ENCODE measurements at places on chromosomes 12 and 14.

DNA sequence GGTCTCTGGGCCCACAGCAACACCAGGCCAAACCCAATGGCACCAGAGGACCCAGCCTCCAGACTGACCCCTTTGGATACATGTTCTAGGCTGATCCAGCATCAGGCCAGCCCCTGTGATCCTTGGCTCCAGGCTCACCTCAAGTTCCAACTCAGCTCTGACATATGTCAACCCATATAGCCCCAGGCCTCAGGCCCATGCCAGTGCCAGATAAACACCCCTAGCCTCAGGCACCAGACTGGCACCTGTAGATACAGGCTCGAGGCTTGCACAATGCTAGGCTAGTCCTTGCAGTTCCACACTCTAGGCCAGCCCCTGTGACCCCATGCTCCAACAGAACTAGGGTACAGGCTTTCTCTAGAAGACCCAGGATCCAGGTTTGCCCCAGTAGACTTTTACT lies 287.5 kb downstream of the KCNC2 start:
- no peak for DNase-seq

DNA sequence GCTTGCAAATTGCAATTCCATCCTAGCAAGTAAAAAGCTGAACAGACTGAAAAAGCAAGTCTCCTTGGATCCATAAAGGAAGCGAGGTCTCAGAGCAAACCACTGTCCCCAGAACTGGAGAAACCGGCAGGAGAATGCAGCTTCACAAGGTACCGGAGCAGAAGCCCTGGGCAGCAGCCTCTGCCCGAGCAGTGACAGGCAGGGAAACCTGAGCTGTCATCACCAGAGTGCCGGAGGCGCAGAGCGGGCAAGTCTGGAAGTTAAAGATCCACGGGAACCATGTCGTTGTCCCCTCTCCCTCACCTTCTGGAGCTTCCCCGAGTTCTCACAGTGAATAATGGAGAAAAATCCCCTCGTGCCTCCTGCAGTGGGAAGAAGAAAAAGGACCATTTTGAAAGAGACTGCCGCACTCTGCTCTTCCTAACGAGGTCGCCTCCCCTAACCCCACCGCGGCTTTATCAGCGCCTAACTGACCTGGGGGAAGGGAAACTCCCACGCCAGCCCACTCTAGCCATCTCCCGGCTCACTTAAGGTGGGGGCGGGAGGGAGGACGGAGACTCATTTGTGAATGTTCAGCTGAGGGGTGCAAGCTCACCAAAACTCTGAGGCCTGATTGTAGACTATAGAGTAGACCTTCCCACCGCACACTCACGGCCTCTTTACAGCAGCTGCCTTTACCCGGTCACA lies 27.8 kb downstream of the FBXL14 start:
- no peak for DNase-seq

DNA sequence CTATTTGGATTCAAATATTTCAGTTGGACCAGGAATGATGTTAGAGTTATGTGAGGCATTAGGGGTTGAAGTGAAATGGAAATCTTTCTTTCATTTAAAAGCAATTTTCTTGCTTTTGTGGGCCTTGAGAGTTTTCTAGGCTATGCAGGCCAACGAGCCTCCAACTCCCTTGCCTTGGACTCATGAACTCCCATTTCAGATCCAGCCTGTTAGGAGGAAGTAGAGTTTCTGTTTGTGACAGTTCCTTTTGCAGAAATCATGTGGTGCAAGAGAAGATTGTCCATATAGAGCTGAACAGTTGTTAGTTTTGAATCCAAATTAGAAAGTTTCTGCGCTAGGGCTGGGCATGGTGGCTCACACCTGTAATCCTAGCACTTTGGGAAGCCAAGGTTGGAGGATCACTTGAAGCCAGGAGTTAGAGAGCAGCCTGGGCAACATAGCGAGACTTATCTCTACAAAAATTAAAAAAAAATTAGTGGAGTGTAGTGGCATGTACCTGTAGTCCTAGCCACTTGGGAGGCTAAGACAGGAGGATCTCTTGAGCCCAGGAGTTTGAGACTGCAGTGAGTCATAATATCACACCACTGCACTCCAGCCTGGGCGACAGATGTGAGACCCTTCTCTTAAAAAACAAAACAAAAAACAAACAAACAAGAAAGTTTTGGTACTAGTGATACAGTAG lies 47.3 kb upstream of the MED13L start:
- no peak for DNase-seq

DNA sequence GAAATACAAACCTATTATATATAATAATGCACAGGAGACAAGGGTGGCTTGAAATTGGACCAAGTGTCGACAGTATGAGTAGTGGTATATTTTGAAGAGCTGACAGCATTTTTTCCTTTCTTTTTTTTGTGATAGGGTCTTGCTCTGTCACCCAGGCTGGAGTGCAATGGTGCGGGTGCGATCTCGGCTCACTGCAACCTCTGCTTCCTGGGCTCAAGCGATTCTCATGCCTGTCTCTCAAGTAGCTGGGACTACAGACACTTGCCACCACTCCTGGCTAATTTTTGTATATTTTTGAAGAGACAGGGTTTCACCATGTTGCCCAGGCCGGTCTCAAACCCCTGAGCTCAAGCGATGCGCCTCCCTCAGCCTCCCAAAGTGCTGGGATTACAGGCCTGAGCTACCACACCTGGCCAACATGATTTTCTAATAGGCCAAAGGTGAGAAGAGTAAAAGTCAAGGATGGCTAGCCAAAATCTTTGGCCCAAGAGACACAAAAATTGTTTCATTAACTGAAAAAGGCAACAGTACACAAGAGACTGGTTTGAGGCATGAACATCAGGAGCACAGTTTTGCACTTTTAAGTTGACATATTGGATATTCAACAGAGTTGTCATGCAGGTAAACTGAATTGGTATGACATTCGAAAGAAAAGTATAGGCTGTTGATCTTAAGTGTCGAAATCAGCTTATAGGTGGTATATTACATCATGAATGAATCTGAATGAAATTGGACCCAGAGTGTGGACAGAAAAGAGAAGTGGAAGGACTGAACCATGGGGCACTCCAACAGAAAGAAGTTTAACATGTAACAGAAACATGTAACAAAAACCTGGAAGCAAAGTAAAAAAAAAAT lies 12.5 kb downstream of the HNRNPC start:
- DNase-seq, result no peak

- no peak for DNase-seq
These were observed 27.6 kb downstream of the EML5 start for GRCh38 chr14:88765130-88765529.

DNA sequence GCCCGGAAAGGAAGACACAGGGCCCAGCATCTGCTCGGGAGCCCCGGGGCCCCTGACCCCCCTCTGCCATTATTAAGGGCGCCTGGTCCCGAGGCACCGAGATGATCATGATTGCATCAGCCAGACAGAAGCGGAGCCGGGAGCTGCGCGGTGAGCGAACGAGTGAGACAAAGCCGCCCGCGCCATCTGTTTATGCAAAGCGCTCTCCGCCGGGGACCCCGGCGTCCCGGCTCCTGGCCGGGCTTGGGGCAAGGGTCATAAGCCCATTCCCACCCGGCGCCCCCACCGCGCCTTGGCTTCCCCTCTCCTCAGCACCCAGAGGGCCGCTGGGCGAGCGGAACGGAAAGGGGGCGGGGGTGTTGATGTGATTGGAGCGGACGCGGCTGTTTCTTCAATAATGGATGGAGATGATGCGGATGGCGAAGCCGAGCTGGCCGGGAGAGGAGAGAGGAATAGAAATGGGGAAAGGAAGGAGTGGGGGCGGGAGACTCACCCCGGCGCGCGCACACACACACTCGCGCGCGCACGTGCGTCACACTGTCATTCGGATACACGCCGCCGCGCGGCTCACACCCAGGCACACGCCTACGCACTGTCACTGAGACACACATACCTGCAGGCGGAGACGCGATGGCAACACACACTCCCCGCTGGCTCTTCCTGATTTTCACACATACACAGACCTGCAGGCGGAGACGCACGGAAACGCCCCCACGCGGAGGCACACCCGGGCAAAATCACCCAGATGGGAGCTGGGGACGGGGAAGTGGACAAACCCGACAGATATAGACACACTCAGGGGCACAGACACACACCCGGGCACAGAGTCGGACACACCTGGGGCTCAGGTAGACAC lies 10.7 kb downstream of the STAC3 start:
- DNase-seq, result peak; percentile 79

DNA sequence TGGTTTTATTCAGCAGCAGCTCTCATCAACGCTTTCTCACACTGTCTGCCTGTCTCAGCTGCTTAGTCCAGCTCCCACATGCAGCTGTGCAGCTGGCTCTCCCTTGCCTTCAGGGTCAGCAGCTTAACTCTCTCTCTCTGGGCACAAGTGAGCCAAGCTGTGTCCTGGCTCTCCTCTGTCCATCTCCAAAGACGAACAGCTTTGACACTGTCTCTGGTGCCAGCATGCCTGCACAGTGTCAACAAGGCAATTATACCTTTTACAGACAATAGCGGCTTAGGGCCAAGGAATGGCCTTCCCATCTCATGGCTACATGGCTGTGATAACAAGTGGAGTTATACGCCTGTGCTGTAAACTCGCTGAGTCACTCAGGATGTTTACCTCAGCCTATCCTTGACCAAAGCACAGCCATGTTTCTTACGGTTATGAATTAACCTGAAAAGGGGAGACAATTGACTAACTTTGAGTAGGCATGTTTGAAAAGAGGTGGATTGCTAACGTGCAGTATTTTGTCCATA lies 38.4 kb upstream of the MANSC4 start:
- no peak for DNase-seq

- no peak for DNase-seq
These were observed 26.6 kb downstream of the ETV6 start for GRCh38 chr12:11676052-11676451.

GRCh38 chr12:127957001-127957660 lies 309.8 kb upstream of the TMEM132C start:
- no peak for DNase-seq

GRCh38 chr12:85872497-85873091 lies 1.5 kb upstream of the NTS start:
- no peak for DNase-seq

- no peak for DNase-seq
These were observed 390.7 kb downstream of the C12orf75 start for GRCh38 chr12:105721051-105721825.

GRCh38 chr12:21608196-21608595 lies 3.5 kb upstream of the GYS2 start:
- DNase-seq, result no peak

- DNase-seq, result no peak
These were observed 1291.6 kb downstream of the FSCB start for GRCh38 chr14:43215524-43215923.

GRCh38 chr14:69036757-69037506 lies 57.8 kb upstream of the ACTN1 start:
- DNase-seq, result no peak

DNA sequence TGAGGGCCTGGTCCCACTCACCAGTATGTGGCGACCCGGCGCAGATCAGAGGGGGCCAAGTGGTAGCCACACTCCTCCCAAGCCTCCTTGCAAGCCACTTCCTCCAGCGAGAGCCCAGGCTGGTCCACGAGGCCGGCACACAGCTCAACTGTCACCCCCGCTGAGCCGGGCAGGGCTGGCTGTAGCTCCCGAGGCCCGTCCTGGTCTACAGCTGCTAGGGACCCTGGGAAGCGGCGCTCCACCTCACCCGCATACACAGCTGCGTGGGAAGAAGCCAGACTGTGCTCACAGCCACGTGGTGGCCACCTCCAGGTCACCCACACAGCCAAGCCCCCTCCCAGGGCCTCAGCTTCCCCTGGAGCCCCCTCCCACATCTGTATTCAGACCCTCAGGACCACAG lies 4.6 kb downstream of the NUDT14 start:
- no peak for DNase-seq

DNA sequence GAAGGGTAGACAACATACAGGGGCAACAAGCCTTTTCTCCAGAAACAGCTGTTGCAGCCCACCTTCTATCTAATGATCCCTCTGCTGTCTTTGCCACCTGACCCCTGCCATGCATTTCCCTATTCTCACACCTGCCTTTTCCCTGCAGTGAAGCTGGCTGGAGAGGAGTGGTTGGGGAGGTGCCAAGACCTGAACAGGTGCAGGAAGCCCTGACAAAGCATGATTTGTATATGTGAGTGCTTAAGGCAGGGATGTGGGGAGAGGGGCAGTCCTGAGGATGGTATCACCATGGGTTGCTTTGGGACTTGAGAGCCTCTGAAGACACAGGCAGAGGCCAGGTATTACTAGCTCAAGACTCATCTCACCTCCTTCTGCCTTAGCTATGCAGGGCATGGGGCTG lies 2.9 kb upstream of the PFDN5 start:
- no peak for DNase-seq

DNA sequence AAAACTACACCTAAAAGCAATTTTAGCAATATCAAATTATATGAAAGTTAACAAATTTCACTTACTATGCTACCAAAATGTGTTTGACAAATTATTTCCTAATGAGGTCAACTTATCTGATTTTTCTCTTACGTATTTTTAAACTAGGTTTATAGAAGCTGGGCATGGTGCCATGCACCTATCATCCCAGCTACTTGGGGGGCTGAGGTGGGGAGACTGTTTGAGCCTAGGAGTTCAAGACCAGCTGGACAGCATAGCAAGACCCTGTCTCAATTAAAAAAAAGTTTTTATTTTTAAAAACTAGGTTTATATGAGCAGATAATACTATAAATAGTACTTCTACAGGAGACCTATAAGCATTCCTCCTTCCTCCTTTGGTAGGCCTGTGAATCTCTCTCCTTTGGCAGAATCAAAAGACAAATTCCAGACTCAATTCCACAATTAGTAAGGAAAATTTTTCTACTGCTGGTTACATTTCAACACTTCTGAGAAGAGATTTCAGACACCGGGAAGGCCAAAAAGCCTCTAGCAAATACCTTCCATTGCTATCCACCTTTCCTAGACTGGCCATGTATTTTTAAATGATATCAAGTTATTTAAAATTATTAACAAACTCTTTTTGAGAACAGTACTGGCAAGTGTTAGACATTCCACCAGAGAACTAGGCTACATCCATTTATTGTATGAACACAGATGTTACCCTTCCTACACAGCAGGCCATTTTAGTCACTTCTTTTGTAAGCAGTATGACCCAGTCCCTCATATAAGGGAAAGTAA lies 34.4 kb downstream of the CDK17 start:
- no peak for DNase-seq

DNA sequence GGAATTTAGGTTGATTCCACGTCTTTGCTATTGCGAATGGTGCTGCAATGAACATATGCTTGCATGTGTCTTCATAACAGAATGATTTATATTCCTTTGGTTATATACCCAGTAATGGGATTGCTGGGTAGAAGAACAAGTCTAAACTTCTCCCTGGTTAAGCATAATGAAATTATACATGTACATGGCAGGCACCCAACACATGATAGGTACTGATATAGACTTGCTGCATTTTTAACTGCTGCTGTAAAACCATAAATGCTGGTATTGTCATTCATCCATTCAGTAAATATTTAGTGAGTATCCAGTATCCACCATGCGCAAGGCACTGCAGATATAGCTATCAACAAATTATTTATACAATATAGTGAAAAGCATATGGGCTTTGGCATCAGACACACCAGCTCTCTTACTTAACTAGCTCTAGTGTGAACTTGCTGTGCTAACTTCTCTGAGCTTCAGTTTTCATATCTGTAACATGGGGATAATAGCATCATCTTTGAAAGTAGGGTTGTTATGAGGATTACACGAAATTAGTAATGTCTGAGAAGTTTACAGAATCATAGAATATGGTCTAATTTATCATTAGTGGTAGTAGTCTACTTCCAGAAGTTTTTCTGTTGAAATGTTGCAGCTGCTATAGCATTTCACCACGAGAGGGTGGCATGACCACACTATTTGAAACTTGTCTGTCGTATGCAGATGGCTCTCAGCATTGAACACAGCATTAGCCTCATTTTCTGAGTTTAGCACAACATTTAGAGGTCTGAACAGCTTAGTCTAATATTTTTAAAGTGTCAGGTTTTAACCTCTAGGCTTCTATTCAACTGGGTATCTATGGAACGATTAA lies 32.0 kb upstream of the SEL1L start:
- no peak for DNase-seq

GRCh38 chr12:124495194-124495983 lies 72.0 kb downstream of the NCOR2 start:
- DNase-seq, result no peak

Data from stimulated activated CD4-positive, alpha-beta T cell treated with anti-CD3 and anti-CD28 coated beads, Interleukin-4, amount 100 ng/mL, for 24 hours (primary cell).